ENCODE measurements at places on chromosomes 1 and 21.

GRCh38 chr1:109891930-109892329 lies 18.7 kb upstream of the CSF1 start:
- no peak for DNase-seq

- DNase-seq: no peak
These were observed 258.3 kb upstream of the SGIP1 start for GRCh38 chr1:66275601-66276023.

DNA sequence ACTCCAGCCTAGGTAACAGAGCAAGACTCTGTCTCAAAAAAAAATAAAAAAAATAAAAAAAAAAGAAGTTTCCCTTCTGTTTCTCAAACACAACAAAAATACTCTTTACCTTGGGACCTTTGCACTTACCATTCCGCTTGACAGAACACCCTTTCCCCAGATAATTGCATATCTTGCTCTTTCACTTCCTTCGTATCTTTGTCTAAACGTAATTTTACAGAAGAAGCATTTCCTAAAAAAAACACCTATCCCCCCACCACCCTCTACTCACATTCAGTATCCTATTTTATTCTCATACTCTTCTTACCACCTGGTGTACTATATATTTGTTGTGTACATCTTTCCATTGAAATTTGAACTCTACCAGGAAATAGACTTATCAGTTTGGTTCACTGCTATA lies 32.7 kb downstream of the ASH1L start:
- no peak for DNase-seq

- no peak for DNase-seq
These were observed 1.2 kb downstream of the SH3BGR start for GRCh38 chr21:39452970-39453342.

- no peak for DNase-seq
These were observed 47.1 kb upstream of the OLIG2 start for GRCh38 chr21:32978331-32979270.

DNA sequence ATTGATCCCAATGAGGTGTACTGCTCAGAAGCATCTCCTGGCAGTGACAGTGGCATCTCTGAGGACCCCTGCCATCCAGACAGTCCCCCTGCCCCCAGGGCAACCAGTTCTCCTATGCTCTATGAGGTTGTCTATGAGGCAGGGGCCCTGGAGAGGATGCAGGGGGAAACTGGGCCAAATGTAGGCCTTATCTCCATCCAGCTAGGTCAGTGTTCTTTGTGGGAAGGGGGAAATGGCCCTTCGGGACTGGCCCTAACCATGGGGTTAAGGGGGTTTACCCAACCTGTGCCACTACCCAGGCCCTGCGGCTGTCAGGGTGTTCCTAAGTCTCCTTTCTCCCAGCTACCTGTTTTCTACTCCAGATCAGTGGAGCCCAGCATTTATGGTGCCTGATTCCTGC lies 1.3 kb downstream of the CREB3L4 start:
- no peak for DNase-seq

GRCh38 chr1:91631718-91632330 lies 131.2 kb downstream of the CDC7 start:
- no peak for DNase-seq

GRCh38 chr1:72122099-72122880 lies 160.0 kb downstream of the NEGR1 start:
- DNase-seq: no peak

DNA sequence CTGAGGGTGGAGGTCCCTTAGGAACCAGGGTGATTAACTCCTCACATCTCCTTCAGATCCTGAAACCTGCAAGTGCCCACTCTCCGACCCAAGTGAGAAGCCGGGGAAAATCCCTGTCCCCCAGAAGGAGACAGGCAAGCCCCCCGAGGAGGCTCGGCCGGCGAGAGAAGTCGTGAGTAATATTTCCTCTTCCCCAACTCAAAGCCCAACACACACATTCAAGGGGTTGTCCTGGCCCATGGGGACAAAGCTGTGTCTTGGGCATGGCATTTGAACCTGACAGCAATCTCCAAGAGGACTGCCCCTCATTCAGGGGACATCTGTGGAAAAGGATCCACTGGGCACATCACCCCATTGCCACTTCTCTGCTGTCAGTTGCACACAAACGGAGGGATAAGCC lies 23.6 kb downstream of the VASH2 start:
- no peak for DNase-seq

- no peak for DNase-seq
These were observed 341.3 kb upstream of the TMPRSS15 start for GRCh38 chr21:18744840-18745239.

DNA sequence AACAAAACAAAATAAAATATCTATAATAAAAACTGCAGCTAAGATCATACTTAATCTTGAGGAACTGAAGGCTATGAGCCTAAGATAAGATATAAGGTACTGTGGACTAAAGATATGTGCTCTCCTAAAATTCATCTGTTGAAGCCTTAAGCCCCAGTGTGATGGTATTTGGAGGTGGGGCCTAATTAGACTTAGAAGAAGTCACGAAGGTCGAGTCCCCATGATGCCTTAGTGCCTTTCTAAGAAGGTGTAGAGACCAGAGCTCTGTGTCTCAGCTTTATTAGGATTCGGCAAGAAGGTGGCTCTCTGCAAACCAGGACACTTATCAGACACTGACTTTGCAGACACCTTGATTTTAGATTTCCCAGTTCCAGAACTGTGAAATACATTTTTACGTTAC lies 622.0 kb upstream of the BRINP3 start:
- no peak for DNase-seq

DNA sequence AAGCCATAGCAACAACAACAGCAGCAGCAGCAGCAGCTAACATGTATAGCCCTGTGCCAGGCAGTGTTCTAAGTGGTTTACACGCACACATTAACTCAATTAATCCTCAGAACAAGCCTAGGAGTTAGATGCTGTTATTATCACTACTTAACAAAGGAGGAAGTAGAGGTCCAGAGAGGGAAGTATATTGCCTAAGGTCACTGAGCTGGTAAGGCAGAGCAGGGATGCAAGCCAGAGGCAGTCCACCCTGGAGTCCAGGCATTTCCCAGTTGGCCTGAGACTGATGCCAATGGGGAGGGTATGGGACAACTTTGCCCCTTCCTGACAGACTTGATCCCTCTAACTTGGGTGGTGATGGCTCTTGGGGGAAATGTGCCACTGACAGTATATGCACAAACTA lies 6.8 kb downstream of the CDC14A start:
- no peak for DNase-seq

DNA sequence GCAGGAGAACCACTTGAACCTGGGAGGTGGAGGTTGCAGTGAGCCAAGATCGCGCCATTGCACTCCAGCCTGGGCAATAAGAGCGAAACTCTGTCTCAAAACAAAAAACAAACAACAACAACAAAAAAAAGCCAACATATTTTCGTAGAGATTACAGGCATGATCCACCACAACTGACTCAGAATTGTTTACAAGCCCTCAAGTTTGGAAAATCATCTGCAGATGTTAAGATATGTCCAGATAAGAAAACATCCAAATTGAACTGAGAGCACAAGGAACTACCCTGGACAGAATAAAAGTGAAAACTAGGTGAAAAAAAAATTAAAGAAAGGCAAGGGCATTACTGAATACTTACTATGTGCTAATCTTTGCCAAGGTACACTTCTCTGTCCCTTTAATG lies 89.8 kb upstream of the WLS start:
- DNase-seq: no peak

GRCh38 chr1:30014031-30014430 lies 709.4 kb downstream of the MATN1 start:
- DNase-seq: no peak

DNA sequence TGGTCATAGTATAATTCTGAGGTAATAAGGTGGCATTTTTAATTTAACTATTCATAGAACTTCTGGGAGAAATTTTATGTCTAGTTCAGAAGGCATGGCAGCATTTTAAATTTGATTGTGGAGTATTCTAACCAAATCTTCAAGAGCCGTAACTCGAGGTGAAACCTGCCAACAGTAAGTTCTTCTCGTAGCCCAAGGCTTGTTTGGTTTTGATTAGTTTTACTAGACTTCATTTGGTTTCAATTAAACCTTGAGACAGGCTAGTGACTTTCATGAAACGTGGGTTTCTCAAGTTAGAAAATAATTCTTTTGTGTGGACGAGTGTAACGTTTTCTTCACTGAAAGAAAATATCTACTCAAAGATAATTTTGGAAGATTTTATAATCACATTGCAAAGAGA lies 395.5 kb downstream of the USP25 start:
- DNase-seq: no peak

DNA sequence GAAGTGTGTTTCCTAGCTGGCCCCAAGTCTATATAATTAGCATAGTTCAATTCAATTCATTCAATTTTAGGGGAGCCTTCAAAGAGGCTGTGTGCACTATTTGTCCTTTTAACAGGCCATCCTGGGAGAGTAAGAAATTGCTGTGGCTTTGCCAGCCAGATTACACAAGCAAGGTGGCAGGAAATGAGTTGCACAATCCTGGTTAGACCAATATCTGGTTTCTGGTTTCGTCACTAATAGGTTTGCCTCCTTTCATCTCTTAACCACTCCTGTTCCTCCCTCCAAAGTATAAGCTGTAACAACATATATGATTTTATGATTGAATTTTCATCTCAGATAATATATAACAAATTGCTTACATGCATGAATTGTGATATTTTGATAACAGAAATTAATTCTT lies 84.1 kb upstream of the NEGR1 start:
- no peak for DNase-seq

DNA sequence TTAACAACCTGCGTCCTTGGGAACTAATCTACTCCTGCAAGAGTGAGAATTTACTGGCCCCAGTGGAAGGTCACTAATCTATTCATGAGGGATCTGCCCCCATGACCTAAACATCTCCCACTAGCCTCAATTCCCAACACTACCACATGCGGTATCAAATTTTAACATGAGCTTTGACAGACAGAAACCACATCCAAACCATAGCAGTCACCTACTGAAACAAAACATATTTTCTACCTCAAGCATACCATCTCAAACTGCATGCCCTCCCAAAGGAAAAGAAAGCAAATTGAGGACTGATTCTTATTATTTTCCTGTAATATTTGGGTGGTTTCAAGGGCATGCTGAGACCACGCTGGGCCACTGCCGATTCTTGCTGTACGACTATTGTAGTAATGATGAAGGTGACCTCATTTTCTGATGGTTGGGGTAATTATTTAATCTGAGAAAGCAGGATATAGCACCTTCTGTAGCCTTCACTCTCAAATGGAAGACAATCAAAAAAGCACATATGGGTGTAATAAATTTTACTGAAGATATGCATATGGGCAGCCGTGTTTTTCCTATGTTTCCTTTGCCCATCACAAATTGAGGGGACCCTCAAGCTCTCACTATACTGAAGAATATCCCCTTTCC lies 13.2 kb upstream of the GBP5 start:
- DNase-seq: no peak

GRCh38 chr1:156911577-156912298 lies 8.7 kb upstream of the LRRC71 start:
- no peak for DNase-seq

GRCh38 chr1:207261971-207262370 lies 59.5 kb upstream of the CD55 start:
- DNase-seq: no peak

DNA sequence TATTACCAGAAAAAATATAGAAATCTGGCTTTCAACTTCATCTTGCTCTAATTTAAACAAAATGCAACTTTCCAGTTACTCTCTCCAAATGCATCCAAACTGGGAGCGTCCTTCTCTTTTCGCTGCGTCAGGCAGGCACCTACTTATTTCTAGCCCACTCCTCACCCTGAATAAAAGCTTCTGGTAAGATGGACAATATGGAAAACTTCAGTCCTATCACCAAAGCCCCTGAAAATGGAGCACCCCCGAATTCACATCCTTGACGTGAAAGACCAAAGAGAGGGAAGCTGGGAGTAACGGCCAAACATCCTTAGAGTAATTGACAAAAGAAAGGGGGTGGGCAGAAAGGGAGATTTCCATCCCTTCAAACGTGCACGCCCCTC lies 5.5 kb upstream of the PROX1 start:
- no peak for DNase-seq

- no peak for DNase-seq
These were observed 12.0 kb downstream of the SSU72 start for GRCh38 chr1:1562556-1563195.

DNA sequence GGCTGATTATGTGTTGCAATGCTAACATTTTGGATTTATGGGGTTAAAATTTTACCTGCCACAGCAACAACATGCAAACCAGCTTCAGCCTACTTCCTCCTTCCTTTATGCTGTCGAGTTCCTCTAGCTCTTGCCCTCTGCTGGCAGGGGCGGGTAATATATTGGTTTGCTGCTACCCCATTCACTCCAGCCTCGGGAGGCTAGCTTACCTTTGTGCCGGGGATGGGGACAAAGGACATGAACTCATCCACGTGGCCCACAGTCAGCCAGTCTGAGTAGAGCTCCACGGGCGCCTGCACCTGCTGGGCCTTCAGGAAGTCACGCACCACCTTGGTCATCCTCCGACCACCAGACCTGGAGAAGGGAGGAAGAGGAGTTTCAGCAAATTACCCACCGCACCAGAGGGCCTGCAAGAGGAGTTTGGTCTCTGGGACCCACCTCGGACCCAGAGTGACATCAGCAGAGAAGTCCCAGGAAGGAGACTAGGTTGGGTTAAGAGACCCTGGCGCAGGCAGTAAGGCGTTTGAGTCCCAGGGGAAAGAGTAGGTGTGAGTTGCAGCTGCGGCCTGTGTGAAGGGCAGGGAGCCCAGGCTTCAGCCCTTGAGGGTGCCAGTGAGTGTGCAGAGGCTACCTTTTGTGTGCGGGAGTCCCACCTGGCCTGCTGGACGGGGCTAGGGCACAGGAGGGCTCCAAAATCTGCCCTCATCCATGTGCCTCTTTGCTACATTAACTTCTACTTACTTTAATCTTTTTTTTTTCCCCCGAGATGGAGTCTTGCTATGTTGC lies 21.8 kb upstream of the SDHB start:
- DNase-seq: no peak

DNA sequence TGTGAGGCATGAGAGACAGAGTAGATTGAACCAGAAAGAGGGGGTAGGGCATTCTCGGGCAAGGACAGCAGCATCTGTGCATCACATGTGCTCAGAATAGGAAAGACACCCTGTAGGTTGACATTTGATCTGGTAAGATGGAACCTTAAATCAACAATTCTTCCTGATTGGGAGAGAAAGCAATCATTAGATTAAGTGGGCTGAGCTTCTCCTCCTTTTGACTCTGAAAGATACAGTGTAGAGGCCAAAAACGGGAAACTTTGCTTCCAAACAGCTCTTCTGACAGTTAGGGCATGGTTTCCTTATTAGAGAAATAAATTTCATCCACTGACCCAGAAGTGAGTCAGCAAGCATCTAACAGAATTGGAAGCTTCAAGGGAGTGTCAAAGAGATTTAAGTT lies 9.7 kb downstream of the KIF14 start:
- DNase-seq: no peak

GRCh38 chr1:64686828-64687724 lies 57.8 kb upstream of the RAVER2 start:
- peak; percentile 8 for DNase-seq

- no peak for DNase-seq
These were observed 44.8 kb upstream of the POU2F1 start for GRCh38 chr1:167175901-167176300.

DNA sequence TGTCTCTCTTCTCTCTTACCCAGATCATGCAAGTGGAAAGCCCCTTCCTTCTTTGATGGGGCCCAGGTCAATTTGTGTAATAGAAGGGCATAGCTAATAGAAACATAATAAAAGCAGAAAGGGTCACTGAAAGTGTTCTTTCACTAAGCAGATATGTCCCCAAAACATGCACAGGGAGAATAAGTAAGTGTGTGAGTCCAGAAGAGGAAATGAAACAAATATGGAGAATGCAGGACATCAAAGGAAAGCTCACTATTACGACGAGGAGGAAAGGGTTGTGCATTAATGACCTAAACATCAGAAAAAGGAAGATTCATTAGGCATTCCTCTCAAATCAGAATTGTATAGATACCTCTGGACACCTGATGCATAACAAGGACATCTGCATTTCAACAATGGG lies 81.4 kb upstream of the SMYD2 start:
- no peak for DNase-seq

All from T-helper 1 cell (primary cell).